Left lobe of liver (tissue), 2 donors: ENCODE measurements at places on chromosomes 3 and 15. TPM values are rescaled to one million over a fixed set of nuclear protein-coding genes. Genes with fewer than 3 reads are reported as not detected.

THRB gene
- 30.7 TPM for total RNA-seq

ATP10A gene
- 0.50 TPM for total RNA-seq

CPN2 gene
- 159 TPM for total RNA-seq

FRMD5 gene
- total RNA-seq = not detected

UROC1 gene
- total RNA-seq = 112 TPM

ARGFX gene
- total RNA-seq = not detected

FETUB gene
- total RNA-seq = 49.9 TPM

CX3CR1 gene
- total RNA-seq = 0.43 TPM

SUSD5 gene
- 0.05 TPM for total RNA-seq

POPDC2 gene
- total RNA-seq = 0.65 TPM

CNTN4 gene
- total RNA-seq = 3.3 TPM

PRICKLE2 gene
- 3.6 TPM for total RNA-seq

CPLX3 gene
- not detected for total RNA-seq

ATP2B2 gene
- 37.9 TPM for total RNA-seq

SMCO1 gene
- not detected for total RNA-seq

BBX gene
- total RNA-seq = 13.0 TPM

DNAH12 gene
- 0.20 TPM for total RNA-seq

IL16 gene
- total RNA-seq = 2.1 TPM

STRIT1 gene
- total RNA-seq = not detected

SYNM gene
- total RNA-seq = 3.8 TPM

ADGRG7 gene
- 17.0 TPM for total RNA-seq

SLC28A1 gene
- 64.6 TPM for total RNA-seq

ANP32A gene
- 41.5 TPM for total RNA-seq

TMEM266 gene
- not detected for total RNA-seq

PLA2G4F gene
- 0.25 TPM for total RNA-seq

EAF2 gene
- 2.2 TPM for total RNA-seq

GPR156 gene
- total RNA-seq = not detected

SPESP1 gene
- total RNA-seq = 0.48 TPM

AADAC gene
- total RNA-seq = 184 TPM

CELSR3 gene
- total RNA-seq = 0.45 TPM

GPR149 gene
- total RNA-seq = not detected

TEX9 gene
- total RNA-seq = 0.81 TPM

DHX36 gene
- total RNA-seq = 17.6 TPM

ACKR4 gene
- not detected for total RNA-seq

IL17RB gene
- 23.2 TPM for total RNA-seq

PLEKHO2 gene
- 4.3 TPM for total RNA-seq

GNAT1 gene
- 0.08 TPM for total RNA-seq

SEMA3G gene
- 0.93 TPM for total RNA-seq

CYB561D2 gene
- total RNA-seq = 17.9 TPM
